ENCODE measurements at places on chromosomes 4 and X. TPM values are rescaled to one million over a fixed set of nuclear protein-coding genes. Genes with fewer than 3 reads are reported as not detected.

Gene CCNA2
- total RNA-seq = 1.2 TPM

Gene VCX3A
- total RNA-seq = not detected

Gene CORIN
- total RNA-seq = 53.9 TPM

Gene POU4F2
- not detected for total RNA-seq

Gene TMEM35A
- total RNA-seq = 0.16 TPM

Gene SLC9A7
- 2.5 TPM for total RNA-seq

All from Right ventricle myocardium inferior (tissue), 1 donor.